ENCODE measurements at places on chromosomes 12 and 14.

DNA sequence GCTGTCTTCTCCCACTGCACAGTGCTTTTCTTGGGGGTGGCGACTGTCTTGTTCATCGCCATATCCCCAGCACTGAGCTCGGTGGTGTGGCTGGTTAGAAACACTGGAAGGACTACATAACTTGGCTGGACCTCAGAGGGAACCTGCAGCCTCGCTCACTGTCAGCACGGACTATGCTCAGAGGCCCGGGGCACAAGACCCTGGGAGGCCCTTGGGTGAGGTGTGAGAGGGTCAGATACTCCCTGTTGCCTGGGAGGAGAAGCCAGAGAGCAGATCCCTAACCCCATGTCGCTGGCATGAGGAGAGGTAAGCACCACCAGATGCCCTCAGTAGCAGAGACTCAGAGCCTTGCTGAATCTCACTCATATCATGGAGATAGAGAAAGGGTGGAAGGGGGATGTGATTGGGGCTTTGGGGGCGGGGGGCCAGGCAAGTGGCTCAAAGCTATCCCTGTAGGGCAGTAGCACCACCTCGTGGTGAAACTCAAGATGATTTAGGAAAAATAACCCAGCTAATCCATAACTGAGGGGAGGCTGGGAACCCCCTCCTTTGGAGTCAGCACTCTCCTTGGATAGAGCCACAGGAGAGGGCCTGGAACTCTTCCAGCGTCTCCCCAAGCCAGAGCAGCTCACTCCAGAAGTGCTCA lies 18.7 kb upstream of the HDAC7 start:
- no peak for DNase-seq

GRCh38 chr12:100767371-100767770 lies 27.2 kb upstream of the ANO4 start:
- no peak for DNase-seq

DNA sequence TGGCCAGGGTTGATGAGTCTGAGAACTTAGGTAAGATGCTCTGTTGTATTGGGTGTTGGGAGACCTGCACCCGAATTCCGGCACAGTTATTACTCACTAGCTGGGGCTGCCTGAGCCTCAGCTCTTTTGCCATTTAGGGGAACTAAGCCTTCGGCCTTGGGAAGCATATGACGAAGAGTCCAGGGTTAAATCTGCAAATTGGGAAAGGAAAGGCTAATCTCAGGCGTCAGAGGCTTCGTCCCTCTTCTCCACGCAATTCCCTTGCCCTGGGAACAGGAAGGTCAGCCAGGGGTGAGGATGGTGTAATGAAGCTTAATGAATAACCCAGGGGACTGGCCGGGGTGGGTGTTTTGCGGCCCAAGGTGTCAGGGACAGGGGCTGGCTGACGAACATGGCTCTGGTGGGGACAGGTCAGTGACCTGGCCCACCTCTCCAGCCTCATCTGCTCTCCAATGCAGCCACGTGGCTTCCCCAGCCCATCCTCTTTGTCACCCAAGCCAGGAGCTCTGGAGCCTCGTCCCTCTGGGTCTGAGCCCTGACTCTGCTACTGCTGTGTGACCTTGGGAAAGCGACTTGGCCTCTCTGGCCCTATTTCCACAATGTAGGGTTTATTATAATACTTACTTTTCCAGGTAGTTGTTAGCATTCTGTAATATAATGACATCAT lies 3.8 kb upstream of the SDSL start:
- DNase-seq: no peak

DNA sequence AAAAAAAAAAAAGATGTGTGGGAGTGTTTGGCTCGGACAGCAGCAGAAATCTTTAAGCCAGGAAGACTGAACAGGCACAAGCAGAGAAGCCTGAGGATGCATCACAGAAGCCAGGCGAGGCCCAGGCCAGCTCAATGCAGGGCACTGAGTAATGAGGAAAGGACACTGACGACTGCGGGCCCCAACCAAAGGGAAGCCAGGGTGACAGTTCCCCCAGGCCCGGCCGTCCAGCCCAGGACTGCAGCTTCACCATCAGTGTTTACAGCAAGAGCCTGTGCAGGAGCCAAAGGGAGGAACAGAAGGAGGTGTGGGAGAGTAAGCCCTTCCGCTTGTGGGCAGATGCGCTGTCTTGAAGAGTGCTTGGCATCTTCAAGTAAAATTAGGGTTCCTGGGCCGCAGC lies 205.3 kb upstream of the SFSWAP start:
- DNase-seq: no peak

DNA sequence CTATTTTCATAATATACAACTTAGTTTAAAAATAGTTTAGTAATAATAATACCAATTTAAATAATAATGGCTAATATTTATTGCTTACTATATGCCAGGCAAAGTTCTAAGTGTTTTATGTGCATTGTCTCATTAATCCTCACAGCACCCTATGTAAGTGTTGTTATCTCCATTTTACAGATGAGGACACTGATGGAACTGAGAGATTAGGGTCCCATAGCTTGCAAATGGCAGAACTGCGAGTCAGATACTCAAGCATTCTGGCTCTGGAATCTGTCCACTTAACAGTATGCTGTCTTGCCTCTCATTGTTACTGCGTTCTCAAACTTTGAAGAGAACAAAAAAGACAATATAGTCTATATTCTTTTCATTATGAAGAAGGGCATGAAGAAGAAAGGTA lies 19.0 kb downstream of the AP5M1 start:
- no peak for DNase-seq

DNA sequence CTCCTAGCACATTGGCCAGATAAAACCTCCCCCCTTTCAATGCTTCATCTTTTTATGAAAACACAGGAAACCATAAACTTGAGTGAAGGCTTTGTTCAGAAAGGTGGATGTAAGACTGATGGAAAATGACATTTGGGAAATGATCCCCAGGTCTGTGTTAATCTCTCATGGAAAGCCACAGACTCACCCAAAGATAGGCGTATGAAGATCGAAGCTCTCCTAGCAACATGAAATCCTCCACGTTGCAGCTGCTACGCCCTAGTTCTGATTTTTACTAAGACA lies 63.4 kb upstream of the PTGR2 start:
- no peak for DNase-seq

DNA sequence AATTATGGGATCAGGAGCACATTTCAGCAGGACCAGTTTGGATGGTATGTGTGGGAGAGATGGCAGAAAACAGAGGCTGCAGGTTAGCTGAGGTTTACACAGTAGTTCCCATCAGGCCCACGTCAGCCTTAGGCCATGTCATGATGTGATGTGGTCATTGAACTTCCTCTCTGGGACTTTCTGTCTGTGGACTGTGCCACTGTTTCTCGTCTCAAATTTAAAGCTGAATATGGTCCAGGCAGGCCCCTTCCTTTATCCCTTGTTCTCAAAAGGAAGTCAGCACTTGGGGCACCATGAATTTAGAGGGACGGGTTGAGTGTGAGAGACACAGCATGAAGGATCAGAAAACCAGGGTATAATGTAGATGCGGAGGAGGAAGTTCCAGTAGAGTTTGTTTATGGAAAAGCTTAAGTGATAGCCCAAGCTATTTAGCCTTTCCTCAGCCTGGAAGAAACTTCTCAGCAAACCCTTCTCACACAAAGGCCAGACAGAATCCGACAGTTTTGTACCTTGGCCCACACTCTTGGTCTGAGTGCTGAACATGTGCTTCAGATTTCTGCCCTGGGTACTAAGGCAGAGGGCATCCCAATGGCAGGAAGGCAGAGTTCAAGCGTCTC lies 3.6 kb upstream of the IGFBP6 start:
- no peak for DNase-seq

DNA sequence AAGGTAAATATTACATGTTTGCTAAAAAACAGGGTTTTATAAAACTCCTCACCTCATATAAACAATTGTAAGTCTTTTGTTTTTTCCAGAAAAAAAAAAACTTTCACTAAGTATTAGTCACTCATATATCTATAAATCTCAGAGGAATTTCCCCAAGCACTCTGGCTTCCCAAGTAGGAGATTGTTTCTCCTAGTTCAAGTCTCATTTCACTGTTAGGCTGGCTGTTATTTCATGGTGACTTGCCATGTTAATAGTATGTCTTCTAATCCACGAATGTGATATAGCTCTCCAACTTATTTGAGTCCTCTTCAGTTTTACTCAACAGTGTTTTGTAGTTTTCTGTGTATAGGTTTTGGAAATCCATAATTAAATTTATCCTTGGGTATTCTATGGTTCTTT lies 61.6 kb downstream of the CAPZA3 start:
- DNase-seq: no peak

DNA sequence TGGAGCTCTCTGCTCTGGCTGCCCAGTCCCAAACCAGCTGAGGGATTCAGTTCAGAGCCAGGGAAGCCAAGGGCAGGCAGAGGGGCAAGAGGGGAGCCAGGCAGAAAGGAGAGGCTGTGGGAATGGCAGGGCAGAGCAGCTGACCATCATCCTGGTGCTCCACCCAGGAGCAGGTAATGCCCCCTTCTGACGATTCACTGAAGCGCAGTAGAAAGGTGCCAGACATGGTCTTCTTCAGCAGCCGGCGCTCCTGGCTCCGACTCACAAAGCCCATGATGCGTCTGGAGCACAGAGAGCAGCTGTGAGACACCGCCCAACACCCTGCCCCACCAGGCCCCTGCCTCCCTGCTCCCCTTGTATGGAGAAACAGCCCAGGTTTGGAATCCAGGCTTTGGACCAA lies 8.0 kb downstream of the IL23A start:
- DNase-seq: no peak

DNA sequence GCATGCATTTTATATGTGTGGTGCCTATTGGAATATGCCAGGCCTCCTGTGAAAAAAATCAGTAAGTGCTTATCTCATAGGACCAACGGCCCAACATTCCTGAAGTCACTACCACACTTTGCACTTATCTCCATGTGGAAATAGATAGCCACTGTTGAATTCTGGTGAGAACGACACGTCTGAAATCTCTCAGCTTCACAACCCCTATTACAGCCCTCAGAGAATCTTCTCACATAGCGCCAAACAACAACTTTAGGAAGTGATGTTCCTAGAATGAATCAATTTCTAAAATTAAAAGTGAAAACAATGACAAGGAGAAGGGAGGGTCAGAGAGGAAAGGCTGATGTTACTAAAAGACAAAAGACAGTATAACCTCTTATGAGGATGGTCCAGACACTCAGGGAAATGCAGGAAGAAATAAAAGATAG lies 270.8 kb upstream of the BTG1 start:
- DNase-seq: no peak

DNA sequence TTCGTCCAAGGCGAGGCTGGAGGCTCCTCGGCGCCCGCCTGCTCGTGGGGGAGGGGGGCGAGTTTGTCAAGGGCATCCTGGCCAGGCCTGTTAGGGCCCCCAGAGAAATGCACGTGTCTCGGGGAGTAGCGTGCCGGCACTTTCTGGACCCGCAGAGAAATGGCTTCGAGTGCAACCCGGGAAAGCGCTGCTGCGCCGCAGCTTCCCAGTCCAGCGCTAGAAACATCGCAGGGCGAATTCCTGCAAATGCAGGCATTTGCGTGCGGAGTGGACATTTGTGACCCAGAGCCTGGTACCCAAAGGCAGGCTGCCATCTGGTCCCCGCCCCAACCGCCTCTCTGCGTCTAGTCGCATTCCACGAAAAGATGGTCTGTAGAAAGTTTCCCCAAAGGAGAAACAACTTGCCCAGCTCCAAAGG lies 756 bp downstream of the LGR5 start:
- DNase-seq: no peak

DNA sequence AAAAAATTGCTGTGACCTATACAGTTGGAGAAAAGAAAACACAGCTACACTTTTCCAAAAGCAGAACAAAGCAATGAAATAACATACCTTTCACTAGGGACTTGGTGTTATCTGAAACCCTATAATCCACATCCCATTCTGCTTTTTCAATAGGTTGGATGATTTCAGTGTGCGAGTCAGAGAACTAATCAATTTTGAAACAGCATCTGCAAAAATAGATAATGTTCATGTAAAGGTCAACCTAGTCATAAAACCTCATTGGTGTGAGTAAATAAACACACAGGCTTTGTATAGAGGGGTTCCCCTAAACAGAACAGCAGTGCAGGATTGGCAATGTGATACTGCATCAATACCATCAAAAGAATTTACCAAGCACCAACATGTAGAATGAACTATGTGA lies 173.0 kb upstream of the G2E3 start:
- no peak for DNase-seq

- DNase-seq: no peak
Observed at GRCh38 chr12:93970900-93971688, 177.3 kb upstream of the PLXNC1 start.

DNA sequence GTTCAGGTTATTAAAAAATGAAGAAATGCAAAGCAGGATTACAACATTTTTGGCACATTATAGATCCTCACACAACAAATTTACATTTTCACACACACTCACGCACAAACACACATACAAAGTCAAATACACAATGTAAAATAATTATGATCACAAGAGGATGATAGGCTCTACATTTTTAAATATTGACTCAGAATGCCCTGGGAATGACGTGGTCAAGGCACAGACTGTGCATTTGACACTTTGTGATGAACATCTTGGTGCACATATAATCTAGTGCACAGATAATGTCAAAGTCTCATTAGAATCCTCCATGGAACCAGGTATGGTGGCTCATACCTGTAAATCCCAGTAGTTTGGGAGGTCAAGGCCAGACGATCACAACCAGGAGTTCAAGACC lies 49.4 kb downstream of the DPF3 start:
- no peak for DNase-seq

DNA sequence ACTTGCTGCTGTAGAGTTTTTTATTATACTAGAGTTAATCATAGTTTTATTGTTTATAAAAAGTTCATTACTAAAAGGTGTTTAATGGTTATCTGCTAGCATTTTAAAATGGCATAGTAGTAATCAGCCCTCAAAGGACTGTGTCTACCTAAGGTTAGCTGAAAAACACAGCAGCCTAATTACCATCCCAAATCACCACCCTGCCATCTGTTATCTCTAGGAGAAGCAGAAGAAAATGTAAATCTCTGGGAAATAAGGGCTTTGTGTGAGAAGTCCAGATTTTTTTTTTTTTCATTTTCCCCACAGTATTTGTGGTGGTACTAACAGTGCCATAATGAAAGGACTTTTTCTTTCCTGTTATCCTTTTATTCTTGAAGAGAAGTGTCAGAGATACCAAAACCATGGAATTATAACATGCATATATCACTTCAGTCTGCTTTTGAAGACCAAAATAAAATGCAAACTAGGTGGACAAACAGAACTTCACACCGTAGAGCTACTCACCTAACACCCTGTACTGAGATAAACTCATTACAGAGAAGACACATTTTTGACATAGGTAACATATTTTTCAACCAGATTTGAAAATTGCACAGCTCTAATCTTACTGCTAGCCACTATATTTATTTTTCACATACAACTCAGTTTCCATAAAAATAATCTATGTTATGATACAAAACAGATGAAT lies 876.2 kb downstream of the C12orf50 start:
- DNase-seq: no peak

- DNase-seq: no peak
Observed at GRCh38 chr14:94823556-94824341, 53.8 kb upstream of the GSC start.
